ENCODE measurements at places on chromosomes 2 and 18.

GRCh38 chr2:102122115-102122514 is 20.4 kb upstream of the IL1R1 start:
- no peak for DNase-seq

DNA sequence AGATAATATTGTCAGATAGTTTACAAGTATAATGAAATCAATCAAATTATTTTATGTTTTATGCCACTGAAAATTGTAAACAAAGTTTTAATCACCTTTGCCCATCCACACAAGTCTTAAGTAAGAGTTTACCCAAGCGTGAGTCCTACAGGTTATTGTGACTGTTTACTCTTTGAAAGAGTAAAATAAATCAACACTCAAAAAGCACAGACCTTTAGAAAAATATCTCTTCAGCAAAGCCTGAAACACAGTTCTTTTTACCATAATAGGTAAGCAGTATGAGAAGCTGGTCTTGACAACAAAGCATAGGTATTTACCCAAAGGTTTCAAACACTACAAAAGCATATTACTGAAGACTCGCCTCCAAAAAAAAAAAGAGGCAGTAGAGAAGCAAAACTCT is 3.7 kb downstream of the ROCK2 start:
- DNase-seq = no peak

DNA sequence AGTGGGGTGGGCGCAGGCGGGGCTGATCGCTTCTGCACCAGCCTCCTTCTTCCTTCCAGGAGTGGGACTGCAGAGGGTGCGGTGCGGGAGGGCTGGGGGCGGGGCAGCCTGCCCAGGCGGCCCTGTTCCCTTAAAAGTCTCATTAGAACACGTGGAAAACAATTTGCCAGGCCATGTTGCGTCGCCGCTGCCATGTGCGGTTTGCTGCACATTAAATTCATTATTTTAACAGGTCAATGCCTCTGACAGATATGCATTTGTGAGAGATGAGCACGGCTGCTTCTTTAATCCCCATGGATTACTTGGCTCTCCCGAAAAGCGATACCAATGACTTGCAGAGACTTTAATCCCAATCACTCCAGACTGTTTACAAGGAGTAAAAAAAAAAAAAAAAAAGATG is 139.0 kb downstream of the CELF4 start:
- DNase-seq = no peak

DNA sequence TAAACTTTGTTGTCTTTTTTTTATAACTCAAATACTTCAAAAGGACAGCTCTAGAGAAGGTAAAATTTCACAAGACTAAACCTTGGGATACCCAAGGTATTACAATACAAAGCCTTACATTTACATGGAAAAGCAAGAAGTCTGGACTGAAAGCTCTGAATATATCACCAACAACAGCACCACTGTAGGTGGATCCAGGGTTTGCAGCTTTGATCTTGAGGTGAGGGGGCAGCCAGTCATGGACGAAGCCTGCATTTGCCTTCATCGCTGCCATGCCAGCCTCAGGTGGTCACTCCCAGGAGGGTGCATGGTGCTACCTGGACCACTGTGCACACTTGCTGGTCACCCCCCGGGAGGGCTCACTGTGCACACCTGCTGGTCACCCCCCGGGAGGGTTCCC is 36.6 kb downstream of the RBFA start:
- DNase-seq = no peak

GRCh38 chr2:237159006-237159911 is 73.6 kb downstream of the COPS8 start:
- peak; percentile 55 for DNase-seq

- DNase-seq = no peak
Measured at GRCh38 chr2:28049416-28049815, 158.9 kb downstream of the BABAM2 start.

DNA sequence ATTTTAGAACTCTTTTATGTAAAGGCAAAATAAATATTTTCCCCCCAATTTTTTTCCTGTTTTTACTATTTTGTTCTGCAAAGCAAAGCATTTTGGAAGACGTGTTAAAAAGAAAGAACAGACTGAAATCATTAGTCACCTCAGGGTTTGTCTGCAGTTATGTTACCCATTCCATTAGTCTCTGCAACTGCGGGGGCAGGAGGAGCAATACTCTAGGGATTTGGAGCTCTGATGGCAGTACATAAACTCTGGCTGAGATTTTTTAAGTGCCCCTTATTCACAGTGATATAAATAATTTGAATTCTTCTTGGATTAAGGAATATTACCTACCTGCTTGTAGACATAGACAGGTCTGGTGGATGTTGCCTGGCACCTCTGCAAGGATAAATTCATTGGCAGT is 88.0 kb upstream of the CELF4 start:
- no peak for DNase-seq

- no peak for DNase-seq
Measured at GRCh38 chr2:125713533-125713932, 942.4 kb upstream of the GYPC start.

- DNase-seq = peak; percentile 38
Measured at GRCh38 chr2:96108151-96108540, 8.2 kb downstream of the ADRA2B start.

- no peak for DNase-seq
Measured at GRCh38 chr18:26450989-26451682, 97.2 kb downstream of the KCTD1 start.

Data from right hindlimb (tissue), 1 donor.